ENCODE measurements at places on chromosomes 13 and 19.
A peak's percentile ranks its signal among the peaks of the same experiment; 100 is the strongest.

- no peak for DNase-seq
Measured at GRCh38 chr19:50501186-50501567, 9.8 kb downstream of the JOSD2 start.

DNA sequence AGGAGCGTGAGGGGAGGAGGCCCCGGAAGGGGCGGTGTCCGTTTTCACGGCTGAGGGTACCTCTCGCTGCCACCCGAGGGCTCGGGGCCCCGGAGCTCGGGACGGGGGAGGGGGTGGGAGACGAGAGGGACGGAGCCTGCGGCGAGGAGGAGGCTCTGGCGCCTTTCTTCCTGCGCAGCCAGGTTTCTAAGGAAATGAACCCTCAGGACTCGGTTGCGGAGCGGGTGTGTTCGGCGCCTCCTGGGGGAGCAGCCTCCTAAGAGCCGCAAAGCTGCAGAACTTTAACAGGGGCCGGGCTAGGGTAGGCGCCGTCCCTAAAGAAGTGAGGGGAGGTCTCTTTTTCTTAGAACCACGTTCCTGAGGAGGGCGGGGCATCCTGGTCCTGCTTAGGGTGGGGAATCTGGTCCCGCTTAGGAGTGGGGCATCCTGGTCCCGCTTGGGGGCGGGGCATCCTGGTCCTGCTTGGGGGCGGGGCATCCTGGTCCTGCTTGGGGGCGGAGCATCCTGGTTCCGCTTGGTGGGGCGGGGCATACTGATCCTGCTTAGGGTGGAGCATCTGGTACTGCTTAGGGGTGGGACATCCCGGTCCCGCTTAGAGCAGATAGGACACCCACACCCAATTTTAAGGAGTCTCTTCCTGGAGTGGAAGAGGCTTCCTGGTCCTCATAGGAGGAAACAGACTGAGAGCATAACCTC is 6.2 kb downstream of the SYT5 start:
- DNase-seq = no peak

DNA sequence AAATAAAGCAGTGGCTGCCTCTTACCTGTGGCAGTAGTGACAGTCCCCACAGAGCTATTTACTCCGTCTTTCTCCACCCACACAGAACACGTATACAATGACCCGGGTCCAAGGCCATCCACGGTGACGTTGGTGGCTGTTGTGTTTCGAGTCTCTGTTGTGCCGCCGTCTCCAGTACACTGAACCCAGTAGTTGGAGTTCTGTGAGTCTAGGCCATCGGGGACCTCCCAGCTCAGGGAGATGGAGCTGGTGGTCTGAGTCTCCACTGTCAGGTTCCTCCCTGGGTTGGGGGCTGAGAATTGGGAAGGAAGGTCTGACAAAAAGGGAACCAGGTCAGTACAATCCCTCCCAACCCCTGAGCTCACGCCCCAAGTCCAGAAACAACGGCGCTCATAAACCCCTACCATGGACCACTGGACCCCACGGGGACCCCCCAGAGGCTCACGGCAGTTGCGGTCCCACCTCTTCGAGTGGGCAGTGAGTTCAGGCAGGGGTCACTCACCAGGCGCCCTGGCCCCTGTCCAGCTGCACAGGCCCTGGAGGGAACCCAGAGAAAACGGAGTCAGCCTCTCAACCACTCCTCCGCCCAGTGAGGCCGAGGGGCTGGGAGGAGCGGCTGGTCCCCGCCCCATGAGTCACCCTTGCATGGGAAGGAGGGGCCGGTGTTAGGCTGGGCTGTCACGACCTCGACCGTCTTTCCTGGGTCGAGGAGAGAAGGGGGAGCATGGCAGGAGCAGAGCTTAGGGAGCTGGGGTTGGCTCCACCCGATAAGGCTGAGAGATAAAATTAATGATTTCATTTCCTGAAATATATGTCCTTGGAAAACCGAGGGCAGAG is 2.4 kb downstream of the PTPRH start:
- peak; percentile 29 for DNase-seq

- DNase-seq = no peak
Measured at GRCh38 chr19:52898101-52898500, 666 bp upstream of the ZNF320 start.

DNA sequence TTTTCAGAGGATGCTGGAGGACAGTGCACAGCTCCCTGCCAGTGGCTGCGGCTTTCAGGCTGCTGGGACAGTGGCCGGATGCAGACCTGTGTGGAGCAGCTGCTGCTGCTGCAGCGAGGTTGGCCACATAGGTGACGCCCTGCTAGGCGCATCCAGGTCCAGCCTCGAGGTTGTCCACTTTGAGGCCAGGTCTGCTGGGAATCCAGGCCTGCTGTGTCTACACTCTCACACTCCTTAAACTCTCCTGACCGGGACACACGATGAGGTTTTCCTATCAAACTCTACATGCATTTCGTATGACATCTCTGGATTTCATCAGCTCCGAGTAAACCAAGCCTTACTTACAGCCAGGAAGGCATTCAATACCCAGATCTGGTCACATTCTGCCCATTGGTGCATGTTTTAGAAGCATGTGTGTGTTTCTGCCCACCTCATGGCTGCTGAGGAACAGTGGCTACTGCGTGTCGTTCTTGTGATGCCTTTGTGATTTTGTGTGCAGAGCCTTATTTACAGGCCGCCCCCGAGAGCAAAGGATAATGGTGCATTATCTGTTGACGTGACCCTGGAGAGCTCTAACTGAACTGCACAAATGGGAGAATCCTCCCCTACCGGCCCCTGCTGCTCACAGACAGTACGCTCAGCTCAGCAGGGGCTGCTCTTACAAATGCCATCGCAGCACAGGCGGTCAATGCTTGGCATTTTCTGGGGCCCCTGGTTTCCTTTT is 12.3 kb upstream of the MCF2L start:
- peak; percentile 47 for DNase-seq

GRCh38 chr13:35387682-35388250 is 88.7 kb downstream of the MAB21L1 start:
- no peak for DNase-seq

- peak; percentile 46 for DNase-seq
Measured at GRCh38 chr13:33262062-33262487, 23.5 kb downstream of the STARD13 start.

DNA sequence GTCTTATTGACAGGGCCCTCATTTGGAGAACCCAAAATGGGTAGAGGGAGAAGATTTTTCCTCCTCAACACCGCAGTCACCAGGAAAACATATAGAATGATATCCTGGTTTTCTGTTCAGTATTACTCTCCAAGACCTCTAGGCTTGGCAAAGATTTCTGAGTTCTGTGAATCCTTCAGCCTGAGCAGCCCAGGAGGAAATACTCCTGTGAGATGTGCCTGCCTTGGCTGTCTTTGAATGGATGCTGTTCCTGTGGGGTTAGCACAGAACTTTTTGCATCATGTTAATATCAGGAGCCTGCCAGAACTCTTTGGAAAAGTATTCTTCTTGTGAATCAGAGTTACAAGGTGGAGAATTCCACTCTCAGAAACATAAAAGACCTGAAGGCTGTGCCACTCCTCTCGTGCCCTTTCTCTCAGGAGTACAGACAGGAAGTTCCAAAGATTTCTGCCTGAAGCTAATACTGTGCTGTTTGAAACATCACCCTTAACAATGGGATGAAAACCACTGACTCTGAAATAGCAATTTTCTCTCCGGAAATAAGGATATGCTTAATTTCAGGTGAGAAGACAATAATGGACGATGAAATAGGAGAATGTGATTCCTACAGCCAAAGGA is 520.1 kb upstream of the NBEA start:
- no peak for DNase-seq

- peak; percentile 23 for DNase-seq
Measured at GRCh38 chr13:66689628-66690027, 540.5 kb downstream of the PCDH9 start.

DNA sequence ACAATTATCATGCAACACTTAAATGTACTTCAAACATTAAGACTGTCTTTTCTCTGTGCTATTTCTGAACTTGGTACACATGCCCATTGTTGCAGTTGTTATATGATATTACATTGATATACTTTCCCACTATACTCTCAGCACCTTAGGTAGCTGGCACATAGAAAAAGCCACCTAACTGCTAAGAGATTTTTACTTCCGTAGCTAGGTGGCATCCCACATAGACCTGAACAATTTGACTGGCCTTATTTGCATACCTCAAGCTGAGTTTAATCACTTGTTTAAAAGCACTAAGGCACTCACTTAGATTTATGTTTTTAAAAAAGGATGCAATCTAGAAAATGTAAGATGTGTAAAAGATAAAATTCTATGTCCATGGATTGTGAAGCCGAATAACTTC is 194.2 kb downstream of the POU4F1 start:
- no peak for DNase-seq

- DNase-seq = no peak
Measured at GRCh38 chr13:111490611-111491010, 170.2 kb downstream of the TEX29 start.

DNA sequence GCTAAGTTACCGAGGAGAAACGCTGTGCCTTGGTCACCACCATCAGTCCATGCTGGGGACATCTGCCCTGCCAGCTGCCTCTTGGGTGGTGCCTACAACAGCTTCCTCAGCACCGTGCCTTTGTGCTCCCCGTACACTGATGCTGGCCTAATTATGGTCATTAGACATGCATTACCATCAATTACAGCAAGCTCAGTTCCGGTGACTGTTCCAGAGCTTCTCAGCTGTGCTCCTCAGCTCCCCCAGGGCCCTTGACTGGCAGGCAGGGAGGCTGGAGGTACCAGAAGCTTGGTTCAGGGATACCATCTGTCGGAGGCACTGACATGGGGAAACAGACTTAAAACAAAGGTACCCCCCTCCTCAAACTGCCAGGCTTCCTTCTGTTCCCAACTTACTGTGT is 40.2 kb downstream of the CILP2 start:
- peak; percentile 4 for DNase-seq

GRCh38 chr13:26508885-26509284 is 48.6 kb upstream of the WASF3 start:
- DNase-seq = no peak

DNA sequence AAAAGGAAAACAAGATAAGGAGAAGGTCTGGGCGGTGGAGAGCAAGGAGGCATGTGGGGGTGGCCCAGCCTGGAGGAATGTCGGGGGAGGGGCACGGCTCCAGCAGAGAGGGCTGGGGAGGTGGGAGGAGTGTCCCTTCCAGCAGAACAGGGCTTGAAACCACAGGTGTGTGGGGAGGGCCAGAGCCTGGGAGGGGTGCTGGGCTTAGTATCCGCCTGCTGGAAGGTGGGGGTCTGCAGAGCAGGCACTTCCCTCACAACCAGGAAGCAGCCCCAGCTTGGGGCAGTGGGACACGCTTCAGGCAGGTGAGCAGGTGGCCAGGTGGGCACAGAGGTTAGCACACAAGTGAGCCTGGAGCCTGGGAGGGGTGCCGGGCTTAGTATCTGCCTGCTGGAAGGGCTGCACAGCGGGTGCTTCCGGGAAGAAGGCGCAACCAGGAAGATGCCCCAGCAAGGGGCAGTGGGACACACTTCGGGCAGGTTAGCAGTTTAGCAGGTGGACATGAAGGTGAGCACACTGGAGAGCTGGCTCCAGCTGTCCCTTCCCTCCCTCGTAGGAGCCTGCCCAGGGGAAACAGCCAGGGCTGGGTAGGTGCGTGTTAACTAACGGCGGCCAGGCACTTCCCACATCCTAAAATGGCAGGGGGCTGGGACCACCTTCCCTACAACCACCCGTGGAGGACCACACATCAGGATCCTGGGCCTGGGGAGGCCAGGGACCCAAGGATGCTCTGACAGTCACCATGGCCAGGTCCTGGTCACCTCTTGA is 3.0 kb downstream of the GAS6 start:
- DNase-seq = no peak

DNA sequence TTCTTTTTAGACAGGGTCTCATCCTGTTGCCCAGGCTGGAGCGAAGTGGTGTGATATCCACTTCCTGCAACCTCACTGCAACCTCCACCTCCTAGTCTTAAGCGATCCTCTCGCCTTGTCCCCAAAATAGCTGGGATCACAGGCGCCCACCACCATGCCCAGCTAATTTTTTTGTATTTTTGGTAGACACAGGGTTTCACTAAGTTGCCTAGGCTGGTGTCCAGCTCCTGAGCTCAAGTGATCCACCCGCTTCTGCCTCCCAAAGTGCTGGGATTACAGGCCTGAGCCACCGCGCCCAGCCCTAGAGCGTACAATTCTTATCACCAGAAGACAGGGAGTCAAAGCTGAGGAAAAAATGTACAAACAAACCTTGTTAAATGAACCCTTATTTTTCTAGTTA is 4.5 kb upstream of the ELOF1 start:
- no peak for DNase-seq

- no peak for DNase-seq
Measured at GRCh38 chr13:52399046-52399445, 6.9 kb downstream of the THSD1 start.

- no peak for DNase-seq
Measured at GRCh38 chr19:50705422-50706019, 14.1 kb downstream of the SHANK1 start.

GRCh38 chr13:34143637-34144036 is 325.7 kb downstream of the RFC3 start:
- DNase-seq = no peak

- DNase-seq = peak; percentile 69
Measured at GRCh38 chr13:104648291-104648690, 1582.1 kb upstream of the SLC10A2 start.

DNA sequence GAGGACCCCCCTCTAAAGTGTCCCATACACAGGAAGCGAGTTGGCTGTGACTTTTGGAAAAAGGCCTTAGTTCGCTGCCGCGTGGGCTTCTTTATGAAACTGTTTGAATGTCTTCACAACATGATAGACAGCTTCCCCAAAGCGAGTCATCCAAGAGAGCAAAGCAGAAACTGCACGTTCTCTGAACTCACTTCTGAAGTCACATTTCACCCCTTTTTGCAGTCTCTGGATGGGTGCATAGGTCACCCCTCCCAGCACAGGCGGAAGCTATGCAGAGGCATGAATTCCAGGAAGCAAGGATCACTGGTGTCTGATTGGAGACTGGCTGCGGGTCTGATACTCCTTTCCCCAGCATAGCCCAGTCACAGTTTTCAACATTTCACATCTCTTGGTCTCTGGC is 10.6 kb downstream of the GPI start:
- no peak for DNase-seq

DNA sequence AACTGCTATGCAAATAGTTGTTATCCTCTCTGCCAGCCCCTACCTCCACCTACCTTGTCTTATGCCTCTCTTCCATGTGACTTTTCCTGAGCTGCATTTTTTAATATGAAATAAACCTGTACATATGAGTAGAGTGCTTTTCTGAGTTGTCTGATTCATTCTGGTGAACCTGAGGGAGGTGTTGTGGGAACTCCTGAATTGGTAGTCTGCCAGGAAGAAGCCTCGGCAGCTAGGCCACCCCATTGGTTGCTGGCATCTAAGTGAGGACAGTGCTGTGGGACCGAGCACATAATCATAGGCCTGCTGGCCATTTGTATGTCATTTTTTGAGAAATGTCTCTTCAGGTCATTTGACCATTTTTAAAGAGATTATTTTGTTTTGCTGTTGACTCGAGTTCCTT is 1146.8 kb downstream of the UQCRFS1 start:
- no peak for DNase-seq

GRCh38 chr13:111287201-111287600 is 33.2 kb upstream of the TEX29 start:
- DNase-seq = no peak

DNA sequence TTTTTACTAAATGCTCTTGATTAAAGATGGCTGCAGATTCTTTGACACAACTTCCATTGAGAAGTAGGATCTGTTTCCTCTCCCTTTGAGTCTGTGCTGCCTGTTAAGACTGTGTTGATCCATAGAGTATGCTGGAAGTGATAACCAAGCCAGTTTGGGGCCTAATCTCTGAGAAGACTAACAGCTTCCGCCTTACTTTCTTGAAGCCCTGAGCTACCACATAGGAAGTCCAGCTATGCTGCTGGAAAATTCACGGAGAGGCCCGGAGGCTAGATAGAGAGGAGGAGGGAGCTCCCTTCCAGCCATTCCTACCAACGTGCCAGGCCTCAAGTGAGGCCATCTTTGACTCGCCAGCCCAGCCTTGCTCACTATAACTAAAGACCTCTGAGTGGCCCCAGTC is 12.5 kb downstream of the RAP2A start:
- DNase-seq = no peak

All from NCI-H345 (cell line).